ENCODE measurements at places on chromosomes 13 and 19.

DNA sequence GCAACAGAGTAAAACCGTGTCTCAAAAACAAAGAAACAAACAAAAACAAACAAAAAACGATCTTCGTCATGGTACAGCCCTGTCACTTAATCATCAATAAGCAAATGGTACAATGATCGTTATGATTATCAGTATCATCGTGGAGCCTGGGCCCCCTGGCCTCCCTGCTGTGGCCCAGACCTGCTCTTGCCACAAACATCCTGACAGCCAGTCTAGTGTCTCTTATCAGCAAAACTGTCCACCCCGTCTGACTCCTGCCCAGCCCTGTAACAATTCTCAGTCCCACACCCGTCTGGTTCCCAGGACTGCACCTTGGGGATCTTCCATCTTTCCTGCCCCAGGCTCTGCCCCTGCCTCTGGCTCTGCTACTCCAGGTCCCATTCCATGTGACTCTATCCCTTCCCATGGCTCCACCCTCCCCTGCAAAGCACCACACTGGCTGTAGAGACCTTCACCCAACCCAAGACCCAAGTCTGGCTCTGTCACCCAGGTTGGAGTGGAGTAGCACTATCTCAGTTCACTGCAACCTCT is 5.7 kb downstream of the ZNF653 start:
- DNase-seq, result no peak

DNA sequence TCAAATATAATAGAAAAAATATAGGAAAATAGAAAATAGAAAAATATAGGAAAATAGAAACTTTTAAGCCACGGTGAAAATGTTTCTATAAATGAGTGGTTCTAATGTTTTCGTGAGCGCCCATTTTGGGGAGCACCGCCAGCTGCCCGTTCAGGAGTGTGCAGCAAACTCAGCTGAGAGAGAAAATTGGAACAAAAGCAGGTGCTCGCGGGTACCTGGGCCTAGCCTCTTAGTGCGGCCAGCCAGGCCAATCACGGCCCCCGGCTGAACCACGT is 204 bp upstream of the PDX1 start:
- DNase-seq, result no peak

- DNase-seq, result no peak
Observed at GRCh38 chr13:51760592-51760991, 43.4 kb downstream of the DHRS12 start.

- peak; percentile 37 for DNase-seq
Observed at GRCh38 chr13:22114630-22115311, 443.9 kb downstream of the FGF9 start.

DNA sequence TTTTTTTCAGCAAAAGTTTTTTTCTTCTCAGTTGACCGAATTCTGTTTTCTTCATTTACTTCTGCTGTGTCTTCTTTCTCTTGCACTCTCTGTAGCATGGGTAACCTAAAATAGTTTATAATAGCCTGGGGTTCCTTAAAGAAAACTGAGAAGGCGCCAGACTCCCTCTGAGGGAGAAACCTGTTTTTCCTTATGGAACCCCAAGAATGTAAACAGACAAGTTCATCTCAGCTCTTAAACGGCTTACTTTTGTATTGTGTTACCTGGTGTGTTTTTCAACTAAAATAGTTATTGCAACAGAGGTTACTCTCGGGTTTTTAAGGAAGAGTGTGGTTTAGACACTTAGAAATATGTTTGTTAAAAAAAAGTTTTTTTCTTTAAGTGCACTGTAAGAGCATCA is 23.8 kb upstream of the TM9SF2 start:
- DNase-seq, result no peak

DNA sequence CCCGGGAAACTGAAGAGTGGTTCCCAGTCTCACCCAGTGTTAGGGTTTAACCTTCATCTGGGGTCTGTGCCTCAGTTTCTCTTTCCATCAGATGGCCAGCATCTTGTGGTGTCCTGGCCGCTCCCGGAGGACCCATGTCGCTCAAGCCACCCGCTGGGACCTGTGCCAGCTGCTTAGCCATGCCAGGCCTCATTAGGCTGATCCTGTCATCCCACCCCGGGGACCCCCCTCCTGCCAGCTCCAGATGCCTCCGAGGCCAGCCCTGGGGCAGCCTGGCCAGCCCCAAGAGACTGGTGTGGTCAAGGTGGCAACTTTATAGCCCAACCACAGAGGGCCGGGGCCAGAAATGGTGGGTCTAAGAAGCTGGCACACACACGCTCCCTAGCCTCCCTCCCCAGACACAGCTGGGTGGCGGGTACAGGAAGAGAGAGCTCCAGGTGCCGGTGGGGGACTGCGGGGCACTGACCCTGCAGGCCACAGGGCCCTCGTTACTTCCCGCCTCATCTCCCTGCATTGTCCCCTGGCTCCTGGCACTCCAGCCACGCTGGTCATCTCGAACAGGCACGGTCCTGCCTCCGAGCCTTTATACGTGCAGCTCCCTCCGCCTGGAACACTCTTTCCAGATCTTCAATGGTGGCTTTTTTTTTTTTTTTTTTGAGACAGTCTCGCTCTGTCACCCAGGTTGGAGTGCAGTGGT is 3.4 kb downstream of the NRTN start:
- DNase-seq, result no peak

DNA sequence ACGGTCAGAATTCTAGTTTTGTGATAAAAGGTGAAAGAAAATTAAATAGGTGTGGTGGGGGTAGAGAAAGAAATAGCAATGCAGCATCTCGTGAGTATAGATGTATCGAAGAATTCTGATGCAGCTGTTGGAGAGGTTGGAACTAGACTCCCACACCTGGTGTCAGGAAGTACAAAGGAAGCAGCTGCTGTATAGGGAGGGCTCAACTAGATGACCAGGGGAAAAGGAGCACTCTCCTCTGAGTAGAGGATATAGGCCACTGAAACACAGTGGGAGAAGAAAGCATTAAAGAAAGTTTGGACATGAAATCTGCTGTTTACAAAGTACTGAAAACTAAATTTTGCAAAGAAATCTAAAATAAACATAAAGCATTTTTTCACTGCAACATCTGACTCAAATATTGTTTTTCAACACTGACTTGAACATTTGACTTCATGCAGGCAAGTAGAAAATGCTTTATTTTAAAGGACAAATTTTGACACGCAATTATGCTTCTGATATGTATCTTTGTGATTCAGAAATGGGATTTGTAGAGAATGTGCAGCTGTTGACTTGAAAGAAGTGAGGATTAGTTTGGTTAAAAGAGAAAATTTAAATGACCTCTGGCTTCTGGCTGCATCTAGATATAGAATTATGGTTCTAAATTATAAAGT is 82.2 kb downstream of the MIPEP start:
- no peak for DNase-seq

DNA sequence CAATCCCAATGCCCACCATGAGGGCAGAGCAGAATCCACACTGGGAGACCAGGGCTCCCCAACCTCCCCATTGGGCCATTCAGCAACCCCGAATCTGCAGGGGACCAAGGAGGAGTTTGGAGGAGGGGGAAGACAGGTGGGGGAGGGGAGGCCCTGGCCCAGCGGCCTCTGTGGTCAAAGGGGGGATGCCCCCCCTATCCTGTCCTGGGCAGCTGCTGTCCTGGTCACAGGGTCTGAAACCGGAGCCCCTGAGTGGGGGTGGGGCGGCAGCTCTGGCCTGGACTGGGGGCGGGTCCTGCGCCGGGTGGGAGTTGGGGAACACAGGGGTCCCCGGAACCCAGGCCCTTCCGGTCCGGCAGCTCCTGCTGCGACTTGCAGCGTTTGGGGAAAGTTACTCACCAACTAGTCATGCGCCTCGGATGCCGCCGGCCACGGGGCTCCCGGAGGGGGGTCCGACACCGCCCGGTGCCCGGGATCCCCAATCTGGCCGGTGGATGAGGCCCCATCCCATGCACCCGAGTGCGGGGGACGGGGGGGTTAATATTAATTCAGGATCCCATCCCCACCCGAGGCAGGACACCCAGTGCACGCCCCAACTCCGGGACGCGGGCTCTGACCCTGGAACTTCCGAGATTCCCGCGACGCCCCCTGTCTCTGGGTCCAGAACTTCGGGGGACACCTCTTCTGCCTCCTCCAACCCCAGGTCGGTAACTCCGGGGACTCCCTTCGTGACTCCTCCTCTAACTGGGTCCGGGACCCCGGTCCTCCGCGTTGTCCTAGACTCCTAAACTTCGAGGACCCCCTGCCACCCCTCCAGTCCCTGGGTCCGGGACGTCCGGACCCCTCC is 872 bp downstream of the HOMER3 start:
- DNase-seq, result no peak

DNA sequence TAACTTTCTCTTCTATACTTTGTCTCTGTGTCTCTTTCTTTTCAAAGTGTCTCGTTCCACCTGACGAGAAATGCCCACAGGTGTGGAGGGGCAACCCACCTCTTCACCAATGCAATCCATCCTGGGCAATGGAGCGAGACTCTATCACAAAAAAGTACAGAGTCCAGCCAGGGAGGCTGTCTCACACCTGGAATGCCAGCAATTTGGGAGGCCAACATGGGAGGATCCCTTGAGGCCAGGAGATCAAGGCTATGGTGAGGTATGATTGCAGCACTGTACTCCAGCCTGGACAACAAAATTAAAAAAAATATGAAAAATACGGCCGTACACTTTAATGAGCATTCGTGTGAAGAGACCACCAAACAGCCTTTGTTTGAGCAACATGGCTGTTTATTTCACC is 2.8 kb upstream of the ZNF600 start:
- DNase-seq, result no peak

- DNase-seq, result no peak
Observed at GRCh38 chr13:65387743-65388347, 1842.3 kb downstream of the PCDH9 start.

DNA sequence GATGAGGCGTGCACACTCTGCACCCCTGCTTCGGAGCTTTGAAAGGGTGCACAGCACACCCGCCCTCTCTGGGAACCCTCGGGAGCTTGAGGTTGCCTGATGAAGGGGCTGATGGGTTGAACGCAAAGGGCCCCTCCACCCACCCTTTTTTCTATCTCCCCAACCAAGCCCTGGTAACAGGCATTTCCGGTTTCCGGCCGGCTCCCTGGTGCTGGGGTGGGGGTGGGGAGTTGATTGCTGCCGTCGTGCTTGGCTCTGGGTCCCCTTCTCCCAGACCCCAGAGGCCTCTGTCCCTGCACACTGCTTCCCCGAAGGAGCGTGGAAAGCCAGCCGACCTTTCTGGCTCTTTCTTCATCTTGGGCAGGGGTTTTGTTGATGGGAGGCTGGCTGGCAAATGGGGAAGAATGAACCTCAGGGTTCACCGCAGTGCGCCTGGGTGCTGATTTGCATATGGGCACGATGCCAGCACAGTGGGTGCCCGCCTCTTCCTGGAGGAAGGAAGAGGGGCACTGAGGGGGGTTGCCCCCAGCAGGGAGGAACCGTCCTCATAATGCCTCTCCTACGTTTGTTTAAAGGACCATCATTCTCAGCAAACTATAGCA is 29.1 kb downstream of the VAV1 start:
- peak; percentile 54 for DNase-seq

DNA sequence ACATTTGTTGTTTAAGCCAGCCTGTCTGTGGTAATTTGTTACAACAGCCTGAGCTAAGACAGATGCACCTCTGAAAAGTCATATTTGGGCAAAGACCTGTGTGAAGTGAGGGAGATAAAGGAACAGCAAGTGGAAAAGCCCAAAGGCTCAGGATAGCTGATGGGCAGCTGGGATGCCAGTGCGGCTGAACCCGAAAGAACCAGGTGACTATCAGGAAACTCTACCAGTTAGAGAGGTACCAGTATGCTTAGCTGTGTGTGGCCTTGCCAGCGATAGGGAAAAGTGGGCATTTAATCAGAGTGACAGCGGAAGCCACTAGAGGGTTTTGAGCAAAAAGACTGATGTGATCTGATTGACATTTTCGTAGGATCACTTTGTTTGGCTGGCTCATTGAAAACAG is 764.8 kb upstream of the GPC6 start:
- DNase-seq, result no peak

GRCh38 chr19:50313812-50314536 is 15.2 kb downstream of the KCNC3 start:
- DNase-seq, result no peak

DNA sequence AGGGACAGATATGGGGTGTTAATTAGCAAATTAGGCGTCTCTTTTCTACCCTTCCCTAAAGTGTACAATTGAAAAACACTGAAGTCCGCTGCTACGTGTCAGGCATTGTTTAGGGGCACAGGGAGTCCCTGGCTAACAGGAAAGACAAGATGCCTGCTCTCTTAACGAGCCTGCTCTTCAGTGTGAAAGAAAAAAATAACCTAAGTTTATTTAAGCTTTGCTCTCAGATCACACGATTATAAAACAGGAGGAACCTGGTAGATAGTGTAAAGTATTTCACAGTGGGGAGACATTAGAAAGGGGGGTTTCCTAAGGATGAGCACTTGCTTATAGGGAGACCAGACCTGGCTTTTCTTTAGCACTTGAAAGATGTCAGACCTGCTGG is 38.7 kb downstream of the IGFL2 start:
- DNase-seq, result no peak

- no peak for DNase-seq
Observed at GRCh38 chr13:79353693-79354092, 52.4 kb downstream of the RBM26 start.

DNA sequence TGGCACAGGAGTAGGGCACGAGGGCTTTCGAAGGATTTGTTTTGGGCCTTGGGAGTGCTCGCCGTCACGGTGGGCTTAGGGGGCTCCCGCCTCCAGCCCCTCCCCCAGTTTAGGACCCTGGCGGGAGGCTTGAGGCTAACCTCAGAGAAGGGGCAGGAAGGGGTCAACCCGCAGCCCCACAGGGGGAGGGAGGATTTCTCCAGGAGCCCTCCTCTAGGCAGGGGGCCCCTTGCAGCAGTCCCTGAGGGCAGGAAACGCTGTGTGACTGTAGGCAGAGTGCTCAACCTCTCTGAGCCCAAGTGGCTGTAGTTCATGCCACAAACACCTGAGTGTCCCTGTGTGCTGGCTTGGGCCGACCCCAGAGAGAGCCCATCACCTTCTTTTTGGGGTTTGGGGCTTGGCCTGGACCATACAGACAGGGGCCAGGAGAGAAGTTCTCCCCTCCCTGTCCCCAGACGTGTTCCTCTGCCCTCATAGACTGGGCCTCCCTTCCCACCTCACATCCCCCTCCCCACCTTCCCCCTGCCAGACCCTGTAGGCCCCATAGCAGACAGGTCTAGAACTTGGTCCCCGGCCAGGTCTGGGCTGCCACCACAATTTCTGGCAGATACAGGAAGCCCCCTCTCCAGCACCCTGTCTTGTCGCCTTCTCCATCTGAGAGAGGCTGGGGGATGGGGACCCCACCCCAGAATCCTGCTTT is 8.1 kb downstream of the ISYNA1 start:
- peak; percentile 17 for DNase-seq

DNA sequence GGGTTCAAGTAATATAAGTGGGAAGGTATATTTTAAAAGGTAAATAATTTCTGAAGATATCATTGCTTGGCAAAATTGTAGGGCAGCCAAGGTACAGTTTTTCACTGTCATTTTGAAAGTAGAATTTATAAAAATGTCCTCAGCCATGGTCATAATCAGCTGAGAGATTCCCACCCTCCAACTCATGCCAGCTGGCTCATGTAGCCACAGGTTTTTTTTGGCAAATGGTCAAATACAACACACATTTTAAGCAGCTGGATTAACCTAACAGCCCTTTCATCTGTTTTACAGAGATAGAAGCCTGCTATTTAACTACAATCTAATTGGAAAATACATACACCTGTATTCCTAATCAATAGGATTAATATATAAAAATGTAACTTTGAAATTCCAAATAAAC is 619.2 kb upstream of the SGCG start:
- no peak for DNase-seq
